Activated naive CD8-positive, alpha-beta T cell treated with anti-CD3 and anti-CD28 coated beads, Interleukin-2, amount 50 U/mL, for 24 hours (primary cell): ENCODE measurements at places on chromosomes 5 and 9.

DNA sequence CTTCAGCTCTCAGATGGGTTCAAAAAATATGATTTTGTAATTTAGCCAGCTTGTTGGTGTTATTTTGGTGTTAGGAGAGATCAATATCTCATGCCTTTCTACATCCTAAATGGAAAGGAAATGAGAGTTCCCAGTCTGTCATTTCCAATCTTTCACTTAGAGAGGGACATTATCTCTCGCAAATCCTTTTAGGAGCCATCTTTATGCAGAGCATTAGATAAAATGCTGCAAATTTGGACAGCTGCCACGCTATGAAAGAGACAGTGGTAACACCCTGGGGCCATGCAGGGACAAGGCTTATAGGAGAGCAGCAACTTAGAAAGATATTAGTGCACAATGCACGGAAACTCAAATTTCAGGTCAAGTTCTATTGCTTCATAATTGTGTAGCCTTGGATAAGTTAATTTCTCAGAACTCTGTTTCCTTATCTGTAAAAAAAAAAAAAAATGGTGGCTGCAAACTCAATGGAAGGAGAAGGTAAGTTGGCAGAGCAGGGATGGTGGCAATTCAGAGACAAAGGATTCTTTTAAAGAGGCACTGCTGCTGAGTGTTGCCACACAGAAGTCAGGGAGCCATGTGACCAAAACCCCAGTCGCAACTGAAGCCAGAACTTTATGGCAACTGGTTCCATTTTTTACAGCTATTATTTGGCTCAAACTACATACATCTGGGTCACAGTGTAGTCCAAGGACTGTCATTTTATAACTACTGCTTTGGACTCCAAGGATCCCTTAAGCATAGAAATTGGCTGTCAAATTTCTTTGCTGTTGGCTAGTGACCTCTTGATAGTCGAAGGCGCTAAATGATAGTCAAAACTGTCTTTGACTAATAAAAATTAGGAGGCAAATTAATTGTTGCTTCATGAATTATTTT is 210.2 kb downstream of the FRMD3 start:
- DNase-seq = no peak

DNA sequence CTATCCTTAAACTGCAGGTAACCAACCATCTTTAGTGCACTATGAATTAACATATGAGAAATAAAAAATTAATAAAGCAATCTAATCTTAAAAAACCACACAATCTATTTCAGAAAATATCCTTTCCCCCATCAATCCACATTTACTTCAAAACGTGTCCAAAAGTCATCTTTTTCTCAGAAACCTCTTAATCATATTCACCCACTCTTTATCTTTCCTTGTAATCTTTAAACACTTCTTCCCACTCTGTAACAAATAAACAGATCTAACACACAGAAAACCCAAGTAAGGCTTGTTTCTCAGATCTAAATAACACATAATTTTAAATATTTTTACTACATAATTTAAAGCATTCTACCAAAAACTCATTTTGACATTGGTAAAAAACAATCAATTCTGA is 44.4 kb downstream of the EFCAB9 start:
- no peak for DNase-seq

DNA sequence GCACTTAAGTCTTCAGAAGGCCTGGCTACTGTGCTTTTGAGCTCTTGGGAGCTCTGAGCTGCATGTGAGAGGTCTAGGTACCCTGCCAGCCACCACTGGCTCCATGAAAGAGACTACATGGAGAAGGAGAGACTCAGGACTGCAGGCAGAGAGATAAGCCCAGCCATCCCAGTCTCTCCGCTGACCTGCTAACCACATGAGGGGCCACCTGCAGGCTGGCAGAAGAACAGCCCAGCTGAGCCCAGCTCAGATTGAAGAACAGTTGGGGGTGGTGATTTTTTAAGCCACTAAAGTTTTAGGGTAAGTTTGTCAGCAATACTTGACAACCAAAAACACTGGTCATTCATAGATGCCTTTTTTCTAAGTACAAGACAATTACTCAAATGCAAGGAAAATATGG is 205.0 kb upstream of the PRDM9 start:
- no peak for DNase-seq

- no peak for DNase-seq
Observed at GRCh38 chr9:5571629-5572232, 57.2 kb upstream of the RIC1 start.

DNA sequence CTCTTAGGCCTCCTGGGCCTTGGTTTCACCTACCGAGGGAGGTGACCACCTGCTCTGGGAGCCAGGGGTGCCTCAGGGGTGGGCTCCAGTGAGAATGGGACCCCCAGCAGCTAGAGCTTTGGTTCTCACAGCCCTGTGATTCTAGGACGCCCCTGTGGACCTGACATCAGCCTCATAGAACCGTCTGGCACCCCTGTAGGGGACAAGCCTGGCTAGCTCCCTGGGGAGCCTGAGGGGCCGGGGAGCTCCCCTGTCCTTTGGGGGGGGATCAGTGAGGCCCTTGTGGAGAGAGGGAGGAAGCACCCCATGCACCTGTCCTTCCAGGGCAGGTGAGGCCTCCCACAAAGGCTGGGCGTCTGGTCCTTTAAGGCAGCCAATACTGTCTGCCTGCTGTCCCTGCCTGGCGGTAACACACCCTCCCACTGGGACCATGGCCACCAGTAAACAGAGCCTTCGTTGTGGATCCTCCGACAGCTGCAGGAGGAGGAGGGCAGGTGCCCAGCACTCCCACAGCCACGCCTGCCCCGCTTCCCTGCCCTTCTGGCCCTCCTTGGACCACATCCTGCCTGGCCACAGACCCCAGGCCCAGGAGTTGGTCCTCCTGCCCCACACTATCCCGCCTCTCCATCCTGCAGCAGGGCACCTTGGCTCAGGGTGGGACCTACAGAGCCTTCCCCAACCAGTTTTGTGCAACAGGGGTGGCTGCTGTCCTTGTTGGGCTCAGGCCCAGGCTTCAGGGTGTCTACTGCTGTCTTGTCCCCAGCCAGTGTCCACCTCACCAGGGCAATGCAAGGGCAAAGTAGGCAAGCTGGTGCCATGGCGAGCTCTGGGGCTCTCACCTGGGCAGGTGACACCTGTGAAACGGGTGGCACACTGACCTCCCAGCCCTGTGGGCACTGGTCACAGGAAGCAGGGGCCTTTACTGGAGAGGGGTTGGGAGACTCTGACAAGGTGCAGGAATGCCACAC is 3.0 kb upstream of the TUBB4B start:
- no peak for DNase-seq

DNA sequence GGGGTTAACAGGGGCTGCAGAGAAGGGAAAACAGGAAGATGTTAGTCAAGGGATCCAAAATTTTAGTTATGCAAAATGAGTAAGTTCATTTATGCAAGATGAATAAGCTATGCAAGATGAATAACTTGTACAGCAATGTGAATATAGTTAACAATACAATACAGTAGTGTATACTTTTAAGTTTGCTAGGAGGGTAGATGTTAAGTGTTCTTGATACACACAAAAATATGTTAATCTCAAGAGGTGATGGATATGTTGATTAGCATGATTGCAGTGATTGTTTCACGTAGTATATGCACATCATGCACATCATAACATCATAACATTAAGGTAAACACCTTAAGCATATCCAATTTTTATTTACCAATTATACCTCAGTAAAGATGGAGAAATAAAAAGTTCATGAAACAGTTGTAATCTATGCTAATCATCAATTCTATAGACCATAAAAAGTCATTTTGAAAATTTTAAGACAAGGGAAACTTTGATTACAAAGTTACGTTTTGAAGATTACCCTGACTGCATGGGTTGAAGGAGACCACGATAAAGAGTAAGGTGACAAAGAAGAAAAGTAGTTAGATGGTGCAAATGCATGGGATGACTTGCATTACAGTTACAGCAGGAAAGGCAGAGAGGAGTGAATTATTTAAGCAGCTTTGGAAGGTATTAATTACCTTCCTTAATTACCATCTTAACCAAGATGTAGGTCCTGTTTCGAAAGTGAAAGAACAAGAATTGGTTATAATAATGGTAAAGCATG is 31.4 kb downstream of the FAM174A start:
- no peak for DNase-seq

GRCh38 chr9:5008202-5008601 is 23.1 kb downstream of the JAK2 start:
- no peak for DNase-seq

DNA sequence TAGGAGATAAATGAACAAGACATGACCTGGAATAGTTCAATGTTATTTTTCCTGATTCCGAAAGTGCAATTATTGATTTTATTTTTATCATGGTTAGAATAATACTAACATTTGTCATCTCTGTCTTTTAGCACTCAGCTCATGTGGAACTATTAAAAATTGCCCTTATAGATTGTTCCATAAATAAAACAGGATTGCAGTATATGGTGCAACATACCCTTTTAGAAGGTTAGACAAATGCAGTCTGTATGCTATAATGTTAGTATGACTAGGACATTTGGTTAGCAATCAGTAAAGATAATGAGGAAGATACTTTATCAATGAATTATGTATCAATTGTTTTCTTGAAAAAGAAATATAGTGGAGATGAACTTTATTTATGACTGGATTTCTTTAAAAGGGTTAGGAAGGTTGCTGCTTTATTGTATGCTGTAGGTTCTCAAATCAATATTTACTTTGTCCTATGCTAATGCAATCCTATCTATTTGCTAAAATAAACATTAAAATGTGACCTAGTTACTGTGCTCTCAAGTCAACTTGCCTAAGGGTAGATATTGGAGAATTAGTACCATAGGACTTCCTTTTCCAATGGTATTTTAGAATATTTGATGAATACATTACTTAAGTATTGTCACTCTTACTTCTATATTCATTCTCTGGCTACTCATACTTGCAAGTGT is 348.9 kb upstream of the ISL1 start:
- DNase-seq = no peak

DNA sequence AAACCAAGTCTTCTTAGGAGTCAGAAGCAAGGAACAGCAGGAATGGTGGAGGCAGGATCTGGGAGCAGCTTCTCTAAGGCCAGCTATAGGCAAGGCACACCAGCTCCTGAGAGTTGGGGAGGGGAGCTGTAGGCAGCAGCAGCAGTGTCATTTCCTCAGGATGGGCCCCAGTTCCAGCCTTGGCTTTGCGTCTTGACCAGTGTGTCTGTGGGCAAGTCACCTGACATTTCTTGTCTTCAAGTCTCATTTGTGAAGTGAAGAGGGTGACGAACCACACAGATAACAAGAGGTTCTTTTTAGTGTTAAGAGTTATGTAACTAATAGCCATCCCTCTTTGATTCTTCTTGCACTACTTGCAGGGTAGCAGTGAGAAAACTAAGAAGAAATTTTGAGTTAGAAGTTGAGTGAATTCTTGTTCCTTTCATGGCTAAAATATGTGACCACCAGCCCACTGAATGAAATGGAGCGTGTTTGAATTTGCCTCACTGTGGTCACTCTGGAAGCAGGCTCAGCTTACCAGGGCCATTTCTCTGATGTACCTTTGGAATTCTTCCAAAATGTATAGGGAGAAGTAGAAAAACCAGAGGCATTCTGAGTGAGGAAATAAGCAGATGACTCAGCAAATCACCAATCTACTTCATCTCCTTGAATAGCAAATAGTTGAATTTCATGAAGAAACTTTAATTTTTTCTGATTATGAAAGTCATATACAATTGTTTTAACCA is 42.4 kb downstream of the RHOBTB3 start:
- no peak for DNase-seq

DNA sequence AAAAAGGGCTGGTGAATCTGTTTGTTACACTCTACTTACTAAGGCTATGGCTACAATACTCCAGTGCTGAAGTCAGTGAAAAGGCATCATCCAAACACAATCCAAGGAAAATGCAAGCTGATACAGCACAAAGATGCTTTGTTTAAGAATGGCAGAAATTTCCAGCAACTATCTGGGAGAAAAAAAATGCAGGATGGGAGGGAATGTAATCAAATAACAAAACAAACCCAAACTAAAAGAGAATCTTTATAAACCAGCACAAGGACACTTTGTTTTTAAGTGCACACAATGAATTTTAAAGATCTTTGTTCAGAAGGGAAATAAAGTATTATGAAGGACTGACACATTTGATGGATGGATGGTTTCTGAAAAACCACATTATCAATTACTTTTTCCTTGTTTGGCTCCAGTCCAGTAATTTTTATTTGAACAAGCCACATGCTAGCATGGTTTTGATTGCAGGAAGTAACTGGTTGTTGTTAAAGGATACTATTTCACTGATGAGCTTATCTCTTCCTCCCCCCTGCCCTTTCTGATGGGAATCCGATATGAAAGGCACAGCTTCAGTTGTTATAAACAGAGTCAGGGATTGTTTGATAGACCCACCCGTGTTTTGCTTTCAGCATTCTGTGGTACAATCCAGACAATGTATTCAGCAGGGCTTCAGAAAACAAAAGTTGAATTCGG is 12.1 kb upstream of the TLE4 start:
- no peak for DNase-seq

DNA sequence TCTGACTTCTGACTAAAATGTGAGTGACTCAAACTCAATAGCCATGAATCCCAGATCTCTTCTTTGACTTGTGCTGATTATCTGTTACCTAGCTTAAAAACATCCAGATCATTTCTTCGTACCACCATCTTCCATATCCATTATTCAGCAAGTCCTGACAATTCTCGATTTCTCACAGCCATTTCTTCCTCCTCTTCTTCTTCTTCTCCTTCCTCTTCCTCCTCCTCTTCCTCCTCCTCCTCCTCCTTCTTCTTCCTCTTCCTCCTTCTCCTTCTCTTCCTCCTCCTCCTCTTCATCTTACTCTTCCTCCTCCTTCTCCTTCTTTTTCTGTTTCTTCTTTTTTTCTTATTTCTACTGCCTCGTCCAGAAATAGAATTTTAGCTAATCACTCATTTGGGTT is 77.0 kb upstream of the MAP1B start:
- DNase-seq = no peak

- no peak for DNase-seq
Observed at GRCh38 chr5:19880458-19880857, 107.5 kb downstream of the CDH18 start.

DNA sequence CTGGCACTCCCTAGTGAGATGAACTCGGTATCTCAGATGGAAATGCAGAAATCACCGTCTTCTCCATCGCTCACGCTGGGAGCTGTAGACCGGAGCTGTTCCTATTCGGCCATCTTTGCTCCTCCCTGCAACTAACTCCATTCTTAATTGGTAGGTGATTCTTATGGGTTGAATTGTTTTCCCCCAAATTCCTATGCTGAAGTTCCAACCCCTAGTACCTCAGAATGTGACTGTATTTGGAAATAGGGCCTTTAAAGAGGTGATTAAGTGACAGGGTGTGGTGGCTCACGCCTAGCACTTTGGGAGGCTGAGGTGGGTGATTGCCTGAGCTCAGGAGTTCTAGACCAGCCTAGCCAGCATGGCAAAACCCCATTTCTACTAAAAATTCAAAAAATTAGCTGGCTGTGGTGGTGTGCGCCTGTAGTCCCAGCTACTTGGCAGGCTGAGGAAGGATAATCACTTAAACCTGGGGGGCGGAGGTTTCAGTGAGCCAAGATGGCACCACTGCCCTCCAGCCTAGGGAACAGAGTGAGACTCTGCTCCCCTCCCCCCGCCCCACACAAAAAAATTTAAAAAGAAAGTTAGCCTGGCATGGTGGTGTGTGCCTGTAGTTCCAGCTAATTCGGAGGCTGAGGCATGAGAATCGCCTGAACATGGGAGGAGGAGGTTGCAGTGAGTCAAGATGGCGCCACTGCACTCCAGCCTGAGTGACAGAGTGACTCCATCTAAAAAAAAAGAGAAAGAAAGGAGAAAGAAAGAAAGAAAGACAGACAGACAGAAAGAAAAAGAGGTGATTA is 25.2 kb upstream of the FOCAD start:
- DNase-seq = no peak
